ENCODE measurements at places on chromosomes 1 and 21.

DNA sequence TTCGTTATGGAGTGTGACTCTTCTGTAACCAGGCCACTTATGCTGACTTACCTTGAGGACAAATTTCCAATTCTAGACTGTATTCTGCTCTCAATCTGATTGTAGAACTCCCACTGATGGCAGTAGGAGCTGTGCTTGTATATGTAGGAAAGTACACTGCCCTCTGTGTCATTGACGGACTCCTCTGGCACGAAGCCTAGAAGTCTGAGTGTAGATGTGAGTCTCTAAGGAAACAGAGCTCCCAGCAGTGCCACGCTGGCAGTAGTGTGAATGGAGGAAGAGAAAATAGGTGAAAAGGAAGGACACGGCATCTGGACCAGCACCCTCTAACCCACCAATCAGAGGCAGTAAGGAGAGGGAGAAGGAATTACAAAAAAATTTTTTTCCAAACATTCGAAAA lies 130.4 kb upstream of the ADGRL2 start:
- DNase-seq = peak; percentile 75

- DNase-seq = no peak
Observed at GRCh38 chr1:22484706-22485345, 33.2 kb downstream of the ZBTB40 start.

- no peak for DNase-seq
Observed at GRCh38 chr1:32273391-32274208, 18.3 kb upstream of the HDAC1 start.

GRCh38 chr1:4587721-4588120 lies 66.7 kb upstream of the AJAP1 start:
- no peak for DNase-seq

DNA sequence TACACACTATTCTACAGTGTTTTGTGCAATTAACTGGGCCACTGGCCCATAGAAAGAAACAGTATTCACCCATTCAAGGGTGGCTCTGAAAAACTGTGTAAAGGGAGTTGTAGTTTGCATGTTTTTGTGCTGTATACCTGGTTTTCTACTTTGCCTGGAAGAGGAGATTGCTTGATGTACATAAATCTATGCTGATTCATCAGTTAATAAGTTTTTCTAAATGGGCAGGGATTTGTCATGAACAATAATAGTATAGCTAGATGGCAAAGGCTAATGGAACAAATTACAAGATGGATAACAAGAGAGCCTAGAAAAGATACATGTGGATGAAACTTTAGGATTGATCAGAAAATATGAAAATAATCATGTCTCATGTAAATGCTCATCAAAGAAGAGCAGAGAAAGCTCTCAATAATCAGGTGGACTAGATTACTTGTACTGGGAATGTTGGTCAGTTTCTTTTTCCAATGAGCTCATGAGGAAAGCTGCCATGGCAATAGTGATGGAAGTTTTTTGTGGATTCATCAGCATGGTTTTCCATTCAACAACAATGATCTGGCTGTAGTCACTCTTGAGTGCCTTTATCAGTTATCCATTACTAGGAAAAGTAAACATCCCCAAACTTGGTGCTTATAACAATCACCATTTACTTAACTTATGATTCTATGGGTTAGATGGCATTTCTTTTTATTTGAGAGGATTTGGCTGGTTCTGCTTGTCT lies 602.8 kb downstream of the BRINP3 start:
- DNase-seq = no peak

- DNase-seq = no peak
Observed at GRCh38 chr1:193662030-193662429, 475.6 kb upstream of the B3GALT2 start.

GRCh38 chr1:61782771-61783170 lies 40.5 kb downstream of the PATJ start:
- DNase-seq = no peak

DNA sequence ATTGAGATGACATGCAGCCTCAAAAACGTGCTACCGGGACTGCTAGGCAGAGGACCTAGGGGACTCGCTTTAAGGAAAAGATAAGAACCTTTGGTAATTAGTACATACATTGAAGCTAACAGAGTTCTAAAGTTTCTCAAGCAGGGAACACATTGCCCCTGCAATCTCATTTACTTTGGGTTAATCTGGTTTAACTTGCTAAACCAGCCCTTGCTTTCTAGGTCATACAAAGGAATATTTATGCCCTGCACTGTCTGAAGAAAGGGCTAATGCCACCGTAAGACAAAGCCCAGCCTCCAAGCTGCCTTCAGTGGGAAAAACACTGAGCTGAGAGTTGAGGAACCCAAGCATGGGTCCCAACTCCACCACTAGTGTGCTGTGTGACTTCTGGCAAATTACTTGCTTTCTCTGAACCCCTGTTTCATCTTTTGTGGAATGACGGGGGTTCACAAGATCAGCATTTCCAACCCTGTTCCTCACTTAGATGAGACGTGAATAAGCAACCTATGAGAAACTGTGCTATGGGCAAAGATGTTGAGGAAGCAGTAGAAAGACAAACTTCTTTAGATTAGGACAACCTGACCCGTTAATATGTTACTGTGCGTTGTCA lies 66.3 kb downstream of the VWA5B1 start:
- DNase-seq = no peak

- no peak for DNase-seq
Observed at GRCh38 chr1:27487966-27488884, 1.7 kb downstream of the WASF2 start.

DNA sequence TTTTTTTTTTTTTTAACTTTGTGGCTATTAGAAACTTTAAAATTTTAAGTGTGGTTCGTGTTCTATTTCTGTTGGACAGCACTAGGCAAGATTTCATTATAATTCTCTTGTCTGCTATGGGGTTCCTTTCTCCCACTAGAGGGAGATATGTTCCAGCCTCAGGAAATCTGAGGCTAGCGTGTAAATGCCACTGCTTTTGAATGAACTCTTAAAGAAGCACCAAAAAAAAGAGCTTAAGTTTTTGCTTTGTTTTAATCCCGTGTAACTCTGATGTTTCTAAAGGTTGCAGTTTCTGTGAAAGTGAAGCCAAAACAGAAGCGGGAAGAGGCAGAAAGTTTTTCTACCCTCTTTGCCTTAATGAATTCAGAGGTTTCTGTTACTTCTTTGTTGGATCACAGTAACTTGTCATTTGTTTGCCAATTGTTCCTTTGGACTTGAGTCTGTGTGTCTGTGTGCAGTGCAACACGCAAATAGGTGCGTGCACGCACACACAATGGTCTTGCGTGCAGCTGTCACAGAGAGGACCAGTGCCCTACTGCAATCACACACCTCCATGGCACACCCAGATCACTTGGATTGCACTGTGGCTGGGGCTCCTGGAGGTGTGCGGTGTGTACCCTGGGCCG lies 32.3 kb downstream of the HHAT start:
- DNase-seq = peak; percentile 37

DNA sequence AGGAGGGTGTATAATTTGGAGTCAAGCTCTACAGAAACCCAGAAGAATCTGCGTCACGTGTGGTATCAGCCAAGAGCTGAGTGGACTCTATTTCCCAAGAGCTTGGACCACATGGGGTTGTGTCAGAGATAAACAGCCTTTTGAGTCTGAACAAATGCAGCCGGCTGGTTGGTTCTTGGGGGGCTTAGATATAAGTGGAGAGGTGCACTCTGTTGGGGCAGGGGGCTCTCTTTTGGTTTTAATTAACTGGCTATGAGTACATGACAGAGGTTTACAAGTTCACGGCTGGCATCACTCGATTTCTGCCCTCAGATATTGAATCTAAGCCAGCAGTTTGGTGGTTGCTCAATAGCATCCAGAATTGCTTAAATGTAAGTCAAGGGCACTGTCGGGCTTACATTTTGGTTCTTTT lies 501 bp upstream of the MRAP start:
- DNase-seq = no peak

- DNase-seq = no peak
Observed at GRCh38 chr1:12339811-12340543, 110.1 kb downstream of the VPS13D start.

DNA sequence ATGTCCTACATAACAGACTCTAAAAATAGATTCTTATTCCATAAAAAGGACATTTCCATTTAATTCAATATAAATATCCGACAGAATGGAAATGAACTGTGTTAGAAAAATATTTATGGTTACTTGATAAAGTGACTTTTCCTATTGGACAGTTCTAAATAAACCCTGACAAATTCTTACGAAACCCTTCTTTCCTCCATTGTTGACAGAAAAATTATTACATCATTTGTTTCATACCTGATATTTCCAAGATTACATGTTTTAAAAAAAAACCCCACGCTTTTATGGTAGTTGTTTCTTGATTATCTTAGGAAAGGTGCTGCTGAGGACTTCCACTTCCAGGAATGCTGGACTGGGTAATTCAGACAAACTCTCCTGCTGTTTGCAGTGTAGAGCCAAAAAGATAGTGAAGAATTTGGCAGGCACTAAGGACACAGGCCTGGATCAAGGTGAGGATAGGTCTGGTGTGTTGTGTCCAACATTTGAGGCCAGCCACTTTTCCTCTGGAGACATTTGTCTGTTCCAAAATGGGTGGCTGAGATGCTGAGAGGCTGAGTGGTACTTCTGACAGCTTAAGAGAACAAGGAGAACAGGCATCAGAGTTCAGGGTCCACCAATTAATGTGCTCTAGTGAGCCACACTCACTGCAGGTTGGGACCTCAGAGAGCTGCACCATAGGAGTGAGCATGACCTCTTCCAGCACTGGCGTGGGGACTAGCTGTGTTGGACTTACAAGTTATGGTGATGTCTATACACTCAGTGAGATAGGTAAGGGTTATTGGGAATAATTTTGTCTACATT lies 7.0 kb upstream of the C1orf116 start:
- no peak for DNase-seq

- no peak for DNase-seq
Observed at GRCh38 chr1:47469390-47469759, 31.5 kb downstream of the FOXD2 start.

DNA sequence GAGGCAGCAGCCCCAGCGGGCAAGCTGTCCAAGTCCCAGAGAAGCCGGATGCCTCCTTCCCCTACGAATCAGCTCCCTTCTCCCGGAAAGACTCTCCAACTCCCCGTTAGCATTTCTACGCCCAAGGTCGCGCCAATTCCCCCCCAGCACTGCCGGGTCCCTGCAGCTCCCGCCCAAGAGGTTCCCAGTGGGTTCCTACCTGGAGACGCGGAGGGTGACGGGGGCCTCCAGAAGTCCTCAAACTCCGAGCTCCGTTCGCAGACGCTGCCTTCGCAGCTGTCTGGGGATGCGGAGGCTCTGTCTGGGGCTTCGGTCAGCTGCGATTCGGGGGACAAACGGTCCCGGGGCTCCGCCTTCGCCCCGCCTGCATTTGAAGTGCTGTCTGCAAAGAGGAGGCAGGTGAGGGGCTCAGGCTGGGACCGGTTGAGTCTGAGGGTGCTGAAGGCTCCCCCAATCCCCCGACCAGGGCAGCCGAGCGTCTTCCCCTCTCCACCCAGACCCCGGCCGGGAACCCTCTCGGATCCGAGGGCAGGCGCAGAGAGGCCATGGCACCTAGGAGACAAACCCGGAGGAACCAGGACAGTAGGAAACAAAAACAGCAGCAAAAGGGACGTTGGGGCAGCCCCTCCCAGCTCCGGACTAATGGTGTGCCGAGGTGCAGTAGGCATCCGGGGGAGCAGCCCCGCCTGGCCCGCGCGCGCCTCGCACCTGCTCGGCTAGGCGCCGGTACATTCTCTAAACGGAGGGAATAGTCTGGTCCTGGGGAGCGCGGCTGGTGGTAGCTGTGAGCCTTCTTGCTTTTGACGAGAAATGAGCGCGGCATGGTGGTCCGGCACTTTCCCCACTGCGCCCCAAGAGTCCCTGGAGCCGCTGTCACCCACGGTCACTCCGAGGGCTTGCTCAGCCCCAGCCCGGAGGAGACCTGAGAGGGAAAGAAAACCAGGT lies 3.8 kb downstream of the GFI1 start:
- DNase-seq = no peak

- no peak for DNase-seq
Observed at GRCh38 chr1:19596065-19596713, 47.9 kb upstream of the NBL1 start.

DNA sequence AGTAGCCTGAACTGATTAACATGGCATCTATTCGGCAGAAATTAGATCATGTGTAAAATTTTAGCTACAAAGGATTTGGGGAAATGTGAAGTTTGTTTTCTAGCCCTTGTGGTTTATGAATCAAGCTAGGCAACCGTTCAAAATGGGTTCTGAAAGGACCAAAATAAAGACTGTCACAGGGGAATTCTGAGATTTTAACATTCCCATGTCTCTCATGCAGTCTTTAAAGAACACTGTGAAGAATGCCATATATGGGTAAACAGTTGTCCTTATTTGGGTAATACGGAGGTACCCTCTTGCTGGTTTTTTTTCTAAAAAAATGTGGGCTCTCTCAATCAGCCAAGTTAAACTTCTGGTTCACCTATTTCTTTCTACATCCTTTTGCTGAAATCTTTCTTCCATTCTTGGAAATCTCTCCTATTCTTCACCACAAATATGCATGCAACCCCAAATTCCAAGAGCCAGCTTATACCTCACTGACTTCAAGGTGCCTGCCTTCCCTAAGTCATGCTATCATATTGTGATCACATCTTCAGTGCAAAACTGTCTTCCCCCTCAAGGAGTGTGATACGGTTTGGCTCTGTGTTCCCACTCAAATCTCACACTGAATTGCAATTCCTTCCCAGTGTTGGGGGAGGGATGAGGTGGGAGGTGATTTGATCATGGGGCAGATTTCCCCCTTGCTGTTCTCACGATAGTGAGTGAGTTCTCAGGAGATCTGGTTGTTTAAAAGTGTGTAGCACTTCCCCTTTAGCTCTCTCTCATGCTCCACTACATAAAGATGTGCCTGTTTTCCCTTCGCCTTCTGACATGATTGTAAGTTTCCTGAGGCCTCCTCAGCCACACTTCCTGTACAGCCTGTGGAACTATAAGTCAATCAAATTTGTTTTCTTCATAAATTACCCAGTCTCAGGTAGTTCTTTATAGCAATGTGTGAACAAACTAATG lies 308.7 kb downstream of the TTLL7 start:
- DNase-seq = no peak

DNA sequence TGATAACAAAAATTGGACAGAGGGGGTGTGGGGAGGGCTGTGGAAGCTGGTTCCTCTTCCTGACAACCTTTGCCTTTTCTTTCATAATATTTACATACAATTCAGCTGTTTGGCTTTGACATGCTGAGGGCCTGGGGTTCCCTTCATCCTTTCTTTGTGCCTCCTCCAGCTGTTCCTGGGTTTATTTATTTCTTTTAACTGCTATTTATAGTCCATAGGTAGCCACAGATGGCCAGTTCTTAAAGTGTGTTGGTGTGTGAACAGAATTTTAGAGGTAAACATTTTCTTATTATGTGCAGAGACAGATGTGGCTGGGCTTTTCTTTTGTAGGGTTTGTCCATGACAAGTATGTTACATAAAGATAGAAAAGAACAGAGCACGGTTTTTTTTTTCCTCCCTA lies 34.1 kb upstream of the CNIH3 start:
- no peak for DNase-seq

DNA sequence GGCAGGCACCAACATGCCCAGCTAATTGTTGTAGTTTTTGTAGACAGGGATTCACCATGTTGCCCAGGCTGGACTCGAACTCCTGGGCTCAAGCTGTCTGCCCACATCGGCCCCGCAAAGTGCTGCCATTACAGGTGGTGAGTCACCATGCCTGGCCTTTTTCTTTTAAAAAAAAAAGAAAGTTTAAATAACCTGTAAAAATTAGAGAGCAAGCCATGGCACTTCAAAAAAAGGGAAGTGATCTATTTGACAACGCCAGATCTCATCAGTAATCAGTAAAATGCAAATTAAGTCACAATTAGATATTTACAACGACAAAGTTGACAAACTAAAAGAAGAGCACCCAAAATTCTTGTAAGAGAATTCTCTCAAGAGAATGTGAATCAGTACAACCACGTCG lies 2.9 kb upstream of the RBBP5 start:
- no peak for DNase-seq

- no peak for DNase-seq
Observed at GRCh38 chr1:192277635-192278034, 39.2 kb upstream of the RGS21 start.
